Activated naive CD4-positive, alpha-beta T cell treated with anti-CD3 and anti-CD28 coated beads, Interleukin-2, amount 50 U/mL, for 72 hours (primary cell): ENCODE measurements at places on chromosomes 6 and 20.
A peak's percentile ranks its signal among the peaks of the same experiment; 100 is the strongest.

DNA sequence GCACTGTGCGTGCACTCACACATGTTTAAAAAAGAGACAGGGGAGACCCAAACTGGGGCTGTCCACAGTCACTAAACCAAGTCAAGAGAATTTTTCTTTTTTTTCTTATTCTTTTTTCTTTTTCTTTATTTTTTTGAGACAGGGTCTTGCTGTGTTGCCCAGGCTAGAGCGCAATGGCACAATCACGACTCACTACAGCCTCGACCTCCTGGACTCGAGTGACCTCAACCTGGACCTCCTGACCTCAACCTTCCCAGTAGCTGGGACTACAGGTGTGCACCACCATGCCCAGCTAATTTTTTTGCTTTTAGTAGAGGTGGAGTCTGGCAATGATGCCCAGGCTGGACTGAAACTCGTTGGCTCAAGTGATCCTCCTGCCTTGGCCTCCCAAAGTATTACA is 89.4 kb upstream of the NFATC2 start:
- no peak for DNase-seq

GRCh38 chr6:125922322-125922860 is 34.2 kb upstream of the HINT3 start:
- DNase-seq: no peak

DNA sequence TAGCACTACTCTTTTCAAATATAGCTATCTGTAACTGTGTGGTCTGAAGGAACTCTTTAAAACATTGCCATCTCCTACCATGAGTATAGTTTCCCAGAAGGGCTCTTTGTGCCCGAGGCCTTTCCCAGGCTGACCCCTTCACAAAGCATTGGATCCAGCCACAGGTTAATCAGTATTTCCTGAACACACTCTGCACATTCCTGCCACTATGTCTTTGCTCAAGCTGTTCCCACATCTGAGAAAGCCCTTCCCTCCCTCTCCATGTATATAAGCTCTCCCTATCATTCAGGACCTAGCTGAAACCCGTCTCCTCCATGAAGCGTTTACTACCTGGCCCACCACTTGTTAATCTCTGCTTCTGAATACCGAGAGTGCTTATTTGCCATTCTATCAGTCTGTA is 47.8 kb upstream of the PKHD1 start:
- no peak for DNase-seq

DNA sequence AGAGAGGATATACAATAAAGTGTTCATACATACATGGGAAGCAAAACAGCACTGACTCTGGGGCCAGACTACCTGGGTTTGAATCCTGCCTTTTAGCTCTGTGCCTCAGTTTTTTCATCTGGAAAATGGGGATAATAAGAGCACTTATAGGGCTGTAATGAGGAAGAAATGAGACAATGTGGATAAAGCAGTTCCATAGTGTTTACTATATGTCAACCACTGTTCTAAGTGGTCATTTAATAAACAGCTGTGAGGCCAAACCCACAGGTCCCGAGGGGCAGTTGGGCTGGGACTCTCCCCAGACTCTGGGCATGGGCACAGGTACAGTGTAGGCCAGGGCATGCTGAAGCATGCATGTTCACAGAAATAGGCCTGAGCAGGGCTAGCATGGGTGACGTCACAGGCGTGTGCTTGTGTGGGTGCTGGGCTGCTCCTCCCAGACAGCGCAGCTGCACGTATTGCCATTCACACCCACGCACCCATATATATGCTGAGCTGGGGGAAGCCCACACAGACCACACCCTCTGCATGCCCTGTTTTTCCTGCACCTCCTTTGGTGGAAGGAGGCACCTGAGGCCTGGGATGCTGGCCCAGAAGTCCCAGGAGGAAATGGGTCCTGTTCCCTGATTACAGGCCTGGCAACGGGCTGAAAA is 3.5 kb upstream of the PLCG1 start:
- no peak for DNase-seq

GRCh38 chr20:50601511-50602431 is 89.6 kb downstream of the RIPOR3 start:
- DNase-seq: no peak

GRCh38 chr20:22574545-22575086 is 9.8 kb downstream of the FOXA2 start:
- DNase-seq: no peak

DNA sequence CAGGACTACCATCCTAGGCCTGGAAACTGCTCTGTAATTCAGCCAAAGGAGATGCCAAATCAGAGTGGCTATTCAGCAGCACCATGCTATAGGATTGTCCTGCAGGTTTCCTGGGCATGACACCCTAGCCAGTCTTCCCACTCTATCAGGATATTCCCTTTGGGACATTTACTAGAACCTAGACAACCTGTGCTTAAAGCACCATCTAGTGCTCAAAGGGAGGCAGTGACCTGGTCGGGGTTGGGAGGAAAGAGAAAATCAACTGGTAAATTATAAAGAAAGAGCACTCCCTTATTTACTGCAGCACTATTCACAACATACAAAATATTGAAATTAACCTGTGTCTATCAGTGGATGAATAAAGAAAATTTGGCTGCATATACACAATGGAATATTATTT is 67.2 kb upstream of the SMLR1 start:
- DNase-seq: no peak

DNA sequence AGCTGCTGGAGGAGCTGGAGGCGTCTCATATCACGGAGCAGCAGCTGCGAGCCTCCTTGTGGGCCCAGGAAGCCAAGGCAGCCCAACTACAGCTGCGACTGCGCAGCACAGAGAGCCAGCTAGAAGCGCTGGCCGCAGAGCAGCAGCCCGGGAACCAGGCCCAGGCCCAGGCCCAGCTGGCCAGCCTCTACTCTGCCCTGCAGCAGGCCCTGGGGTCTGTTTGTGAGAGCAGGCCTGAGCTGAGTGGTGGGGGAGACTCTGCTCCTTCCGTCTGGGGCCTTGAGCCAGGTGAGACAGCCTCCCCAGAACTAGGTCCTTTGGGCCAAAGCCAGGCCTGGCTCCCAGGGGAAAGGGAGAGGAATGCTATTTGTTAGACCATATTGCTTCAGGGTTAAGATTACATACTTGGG is 31.7 kb downstream of the C20orf173 start:
- no peak for DNase-seq

DNA sequence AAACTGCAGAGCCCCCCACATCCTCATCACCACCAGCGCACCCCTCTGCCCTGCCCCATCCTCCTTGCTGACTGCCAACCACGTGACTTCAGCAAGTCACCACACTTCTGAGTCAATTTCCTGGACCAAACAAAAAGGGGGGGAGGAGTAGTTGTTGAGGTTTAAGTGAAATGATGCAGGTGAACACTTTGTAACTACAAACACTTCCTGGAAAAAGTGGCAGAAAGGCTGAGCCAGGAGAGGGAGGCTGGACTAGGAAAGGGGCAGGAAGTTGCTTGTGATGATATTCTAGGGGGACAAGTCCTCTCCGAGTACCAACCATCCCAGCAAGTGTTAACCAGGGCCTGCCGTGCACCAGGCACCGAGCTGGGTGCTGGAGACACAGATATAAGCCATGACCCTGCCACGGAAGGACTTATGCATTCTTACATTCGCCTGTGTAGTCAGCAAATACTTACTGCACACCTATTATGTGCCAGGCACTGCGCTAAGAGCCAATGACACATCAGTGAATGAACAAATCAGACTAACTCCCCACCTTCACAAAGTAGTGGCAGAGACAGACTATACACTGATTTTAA is 67.3 kb downstream of the PREX1 start:
- peak; percentile 71 for DNase-seq

DNA sequence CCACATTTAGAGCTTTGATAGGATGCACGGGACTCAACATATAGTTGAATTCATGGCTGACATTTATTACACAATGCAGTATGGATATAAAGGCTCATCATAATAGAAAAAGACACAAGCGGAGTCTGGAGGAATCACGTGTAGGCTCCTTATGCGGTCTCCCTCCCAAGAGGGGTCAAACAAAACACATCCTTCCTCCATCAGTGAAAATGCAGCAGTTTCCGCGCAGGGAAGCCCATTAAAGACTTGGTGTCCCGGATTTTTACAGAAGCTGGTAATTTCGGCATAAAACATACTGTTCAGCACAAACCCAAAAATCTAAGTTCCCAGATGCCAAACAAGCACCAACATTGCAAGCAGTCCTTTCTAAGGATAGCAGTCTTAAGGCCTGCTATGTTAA is 1.1 kb downstream of the USP45 start:
- DNase-seq: no peak

- DNase-seq: no peak
Observed at GRCh38 chr6:28551891-28552666, 26.4 kb downstream of the GPX5 start.

DNA sequence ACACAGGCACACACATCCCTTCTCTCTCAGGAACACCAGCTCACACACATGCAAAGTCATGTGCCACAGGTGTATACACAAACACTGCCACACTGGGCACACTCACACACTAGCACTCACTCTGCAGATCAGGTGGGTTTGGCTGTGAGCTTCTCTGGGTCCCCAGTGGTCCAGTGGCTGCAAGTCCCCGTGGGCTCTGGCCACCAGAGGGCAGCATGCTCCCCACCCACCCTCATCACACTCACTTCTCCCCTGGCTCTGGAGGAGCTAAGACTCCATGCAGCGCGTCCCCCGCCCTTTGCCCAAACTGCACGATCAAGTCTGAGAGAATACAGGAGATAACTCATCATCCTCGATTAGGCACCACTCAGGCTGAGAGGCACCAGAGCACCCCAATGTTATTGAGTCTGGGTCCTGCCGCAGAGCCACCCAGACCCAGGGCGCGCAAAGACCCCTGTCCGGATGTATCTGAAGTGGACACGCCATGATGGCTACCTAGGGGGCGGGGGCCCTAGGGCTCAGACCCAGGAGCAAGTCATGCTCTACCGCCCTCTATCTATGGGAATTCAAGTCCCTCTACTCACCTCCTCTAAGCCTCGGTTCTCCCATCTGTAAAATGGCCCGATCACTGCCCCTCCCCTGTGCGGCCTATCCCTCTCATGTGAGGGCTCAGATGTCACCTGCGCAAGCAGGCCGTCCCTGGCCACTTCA is 90.5 kb downstream of the GRM4 start:
- DNase-seq: peak; percentile 71

DNA sequence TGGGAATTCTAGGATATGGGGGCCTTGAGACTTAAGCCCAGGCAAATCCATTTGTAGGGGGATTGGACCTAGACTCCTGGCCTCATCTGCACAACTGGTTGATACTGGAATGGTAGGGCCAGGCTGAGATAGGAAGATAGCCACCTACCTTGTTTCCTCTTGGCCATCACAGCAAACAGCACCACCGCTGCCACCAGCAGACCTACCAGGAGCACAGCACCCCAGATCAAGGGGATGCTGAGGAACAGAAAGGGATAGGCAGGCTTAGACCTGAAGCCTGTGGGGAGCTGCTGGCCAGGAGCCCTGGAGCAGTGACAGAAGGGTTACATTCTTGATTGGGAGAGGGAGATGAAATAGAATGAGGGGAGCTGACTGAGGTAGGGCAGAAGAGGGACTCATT is 3.5 kb downstream of the TREML1 start:
- no peak for DNase-seq

GRCh38 chr20:53365539-53366075 is 228.0 kb downstream of the ZNF217 start:
- no peak for DNase-seq

- DNase-seq: no peak
Observed at GRCh38 chr6:65088575-65088974, 618.5 kb downstream of the EYS start.

DNA sequence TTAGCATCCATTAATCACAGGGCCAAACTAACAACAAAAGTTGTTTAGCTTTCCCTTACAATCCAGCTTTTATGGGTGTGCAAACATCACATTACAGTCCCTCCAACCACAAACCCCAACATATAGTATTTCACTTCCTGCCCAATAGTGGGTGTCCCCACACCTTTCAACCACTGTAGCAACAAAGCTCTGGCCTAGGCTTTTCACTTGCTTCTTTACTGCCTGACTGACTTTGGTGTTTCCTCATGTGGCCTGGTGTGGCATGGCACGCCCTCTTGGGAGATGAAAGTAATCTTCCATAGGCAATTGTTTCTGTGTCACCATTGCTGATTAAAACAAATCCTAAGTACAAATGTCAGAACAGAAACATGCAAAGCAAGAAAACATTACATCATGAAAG is 46.3 kb downstream of the MCM8 start:
- no peak for DNase-seq

DNA sequence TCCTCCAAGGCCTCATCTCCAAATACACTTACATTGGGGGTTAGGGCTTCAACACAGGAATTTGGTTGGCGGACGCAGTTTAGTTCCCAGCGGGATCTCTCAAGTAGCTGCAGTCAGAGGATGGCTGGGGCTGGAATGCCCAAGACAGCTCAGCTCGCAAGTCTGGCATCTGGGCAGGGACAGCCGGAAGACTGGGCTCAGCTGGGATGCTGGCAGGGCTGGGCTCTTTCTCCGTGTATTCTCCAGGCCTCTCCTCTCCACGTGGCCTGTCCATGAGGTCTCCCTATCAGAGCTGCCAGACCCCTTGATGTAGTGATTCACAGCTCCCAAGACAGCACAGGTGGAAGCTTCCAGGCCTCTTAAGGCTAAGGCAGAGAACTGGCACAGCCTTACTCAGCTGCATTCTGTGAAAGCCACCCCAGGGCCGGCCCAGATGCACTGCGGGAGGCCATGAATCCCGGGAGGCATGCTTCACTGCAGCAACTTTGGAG is 5.0 kb downstream of the FGD2 start:
- no peak for DNase-seq

- DNase-seq: no peak
Observed at GRCh38 chr6:129844118-129844891, 16.8 kb downstream of the TMEM244 start.

GRCh38 chr6:93083337-93084230 is 335.8 kb downstream of the EPHA7 start:
- no peak for DNase-seq

- DNase-seq: no peak
Observed at GRCh38 chr6:70289299-70289698, 13.6 kb downstream of the COL9A1 start.

- no peak for DNase-seq
Observed at GRCh38 chr6:44855562-44856411, 468.3 kb downstream of the CDC5L start.

DNA sequence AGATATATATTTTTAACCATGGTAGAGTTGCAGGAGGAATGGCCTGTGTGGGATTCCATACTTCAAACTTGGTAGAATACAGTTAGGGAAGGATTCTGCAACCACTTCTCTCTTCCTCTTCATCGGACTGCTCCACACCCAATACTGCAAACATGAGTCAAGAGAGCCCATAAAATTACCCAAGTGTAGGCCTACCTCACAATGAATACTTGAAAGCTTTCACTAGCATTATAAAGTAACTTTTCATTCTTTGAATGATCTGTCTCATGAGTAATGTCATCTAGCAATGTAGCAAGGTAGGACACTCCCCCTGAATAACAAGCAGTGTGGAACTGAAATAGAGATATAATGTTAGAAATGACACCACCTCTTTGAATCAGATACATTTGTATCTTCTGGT is 79.4 kb downstream of the FOXC1 start:
- DNase-seq: no peak
